HFFc6 (cell line): ENCODE measurements at places on chromosomes 5 and 9. TPM values are rescaled to one million over a fixed set of nuclear protein-coding genes. Genes with fewer than 3 reads are reported as not detected.
A peak's percentile ranks its signal among the peaks of the same experiment; 100 is the strongest.

C5orf52 gene
- not detected in 3 replicates for total RNA-seq

MEIKIN gene
- not detected in 3 replicates for total RNA-seq

FOXD4L6 gene
- not detected in 3 replicates for total RNA-seq

SH2D3C gene
- total RNA-seq: not detected in 3 replicates

F2RL2 gene
- total RNA-seq: 57.4 to 108 TPM (median 82.9 TPM) in 3 replicates

ADAMTS16 gene
- total RNA-seq: 0.50 to 0.62 TPM in 2 of 3 replicates, not detected in the other

FRMD3 gene
- total RNA-seq: 4.0 to 11.3 TPM (median 7.4 TPM) in 3 replicates

HOMER1 gene
- total RNA-seq: 2.7 to 4.8 TPM (median 4.4 TPM) in 3 replicates

AHRR gene
- 29.4 to 49.8 TPM (median 44.8 TPM) in 3 replicates for total RNA-seq

TLX3 gene
- not detected in 2 replicates for total RNA-seq

FKBP15 gene
- total RNA-seq: 26.1 and 27.7 TPM in 2 replicates

UBAC1 gene
- 27.9 to 35.3 TPM (median 33.6 TPM) in 3 replicates for total RNA-seq

FBP1 gene
- total RNA-seq: not detected in 3 replicates

S1PR3 gene
- total RNA-seq: 15.6 and 22.3 TPM in 2 replicates

GRCh38 chr5:168312606-168313295 lies 21.3 kb downstream of the WWC1 start:
- DNase-seq: no peak

GRCh38 chr5:88785746-88786565 lies 97.0 kb downstream of the MEF2C start:
- DNase-seq: peak; percentile 98

- no peak for DNase-seq
These were observed 23.8 kb upstream of the ALDH1B1 start for GRCh38 chr9:38368731-38369130.

- no peak for DNase-seq
These were observed 107.9 kb upstream of the FREM1 start for GRCh38 chr9:15018096-15018637.

- no peak for DNase-seq
These were observed 23.9 kb upstream of the SAP30L start for GRCh38 chr5:154421868-154422267.

DNA sequence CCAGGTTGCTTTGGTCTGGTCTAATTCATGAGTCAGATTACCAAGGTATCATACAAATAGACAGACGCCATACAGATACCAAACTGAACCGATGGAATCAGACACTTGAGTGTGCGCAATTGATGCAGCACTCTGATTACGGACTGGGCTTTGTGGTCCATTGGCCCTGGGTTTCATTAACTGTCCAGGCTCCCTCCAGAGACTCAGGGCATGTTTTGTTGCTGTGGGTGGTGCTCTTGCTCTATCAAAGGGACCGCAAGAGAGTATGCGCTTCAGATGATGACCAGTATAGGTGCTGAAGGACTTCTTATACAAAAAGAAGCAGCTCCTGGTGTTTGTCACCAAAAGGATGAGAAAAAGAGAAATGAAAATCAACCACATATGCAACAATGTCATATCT lies 36.9 kb upstream of the ANKRD55 start:
- DNase-seq: no peak

DNA sequence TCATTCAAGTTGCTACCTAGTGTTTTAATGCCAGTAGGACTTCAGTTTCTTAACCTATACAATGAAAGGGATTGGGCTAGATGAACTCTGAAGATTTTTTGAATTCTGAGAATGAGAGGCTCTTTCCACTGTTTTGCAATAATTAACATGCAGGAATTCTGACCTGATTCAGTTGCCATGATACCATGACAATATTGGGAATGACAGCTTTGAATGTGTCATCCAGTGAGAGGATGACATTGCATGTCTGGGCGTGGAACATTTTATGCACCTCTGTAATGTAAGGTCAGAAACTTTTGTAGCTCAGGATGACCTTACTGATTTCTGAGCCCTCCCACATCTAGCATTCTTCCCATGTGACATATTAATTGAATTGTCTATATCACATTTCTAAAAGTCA lies 30.6 kb upstream of the SPINK5 start:
- DNase-seq: no peak

- DNase-seq: no peak
These were observed 6.7 kb downstream of the GAPT start for GRCh38 chr5:58497921-58498320.

DNA sequence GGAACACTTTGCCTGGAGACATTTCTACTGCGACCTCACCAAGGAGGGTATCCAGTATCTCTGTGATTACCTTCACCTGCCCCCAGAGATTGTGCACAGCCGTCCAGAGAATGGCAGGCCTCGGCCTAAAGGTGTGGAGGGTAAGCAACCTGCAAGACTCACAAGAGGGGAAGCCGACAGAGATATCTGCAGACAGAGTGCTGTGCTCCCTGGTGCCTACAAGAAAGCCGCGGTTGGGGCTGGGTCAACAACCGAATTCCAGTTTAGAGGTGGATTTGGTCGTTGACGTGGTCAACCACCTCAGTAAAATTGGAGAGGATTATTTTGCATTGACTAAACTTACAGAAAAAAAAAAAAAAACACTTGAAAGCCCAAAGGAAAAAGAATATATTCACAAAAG lies 107.8 kb upstream of the ISL1 start:
- no peak for DNase-seq

- peak; percentile 66 for DNase-seq
These were observed 21.6 kb downstream of the SH3GLB2 start for GRCh38 chr9:129006328-129007034.

DNA sequence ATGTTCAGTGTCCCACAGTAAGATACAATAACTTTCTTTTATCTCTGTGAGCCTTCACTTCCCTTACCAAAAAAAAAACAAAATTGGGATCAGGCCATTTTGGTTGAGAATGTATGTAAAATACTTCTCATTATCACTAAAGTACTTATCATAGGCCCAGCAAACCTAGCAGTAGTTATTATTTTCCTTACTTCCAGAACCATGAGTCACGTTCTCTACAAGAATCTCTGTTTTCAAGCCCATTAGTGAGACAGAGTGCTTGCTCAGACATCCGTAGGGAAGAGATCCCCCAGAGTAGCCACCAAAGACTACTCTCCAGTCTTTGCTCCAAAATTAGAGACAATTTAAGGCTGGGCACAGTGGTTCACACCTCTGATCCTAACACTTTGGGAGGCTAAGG lies 103.9 kb upstream of the NR5A1 start:
- DNase-seq: peak; percentile 12

DNA sequence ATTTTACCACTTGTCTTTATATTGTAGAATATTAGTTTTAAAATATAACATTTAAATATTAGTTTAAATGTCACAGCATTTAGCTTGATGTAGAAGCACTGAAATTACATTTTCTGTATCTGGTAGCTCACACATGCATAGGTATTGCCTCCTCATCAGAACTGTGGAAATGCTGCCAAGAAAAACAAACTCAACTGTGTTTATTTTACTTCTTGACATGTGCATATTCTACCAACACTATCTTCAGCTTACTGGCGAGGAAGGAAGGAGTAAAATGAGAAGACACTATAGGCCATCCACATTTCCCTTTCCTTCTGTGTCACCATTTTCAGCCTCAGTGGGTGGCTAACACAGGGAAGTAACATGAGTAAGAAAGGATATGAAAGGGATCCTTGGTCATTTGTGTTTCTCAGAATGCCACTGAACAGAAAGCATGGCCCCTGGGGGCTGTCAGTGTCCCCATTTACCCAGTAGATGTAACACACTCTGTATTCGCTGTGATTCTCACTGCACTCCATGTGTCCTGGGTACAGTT lies 81.0 kb upstream of the HTR4 start:
- no peak for DNase-seq

DNA sequence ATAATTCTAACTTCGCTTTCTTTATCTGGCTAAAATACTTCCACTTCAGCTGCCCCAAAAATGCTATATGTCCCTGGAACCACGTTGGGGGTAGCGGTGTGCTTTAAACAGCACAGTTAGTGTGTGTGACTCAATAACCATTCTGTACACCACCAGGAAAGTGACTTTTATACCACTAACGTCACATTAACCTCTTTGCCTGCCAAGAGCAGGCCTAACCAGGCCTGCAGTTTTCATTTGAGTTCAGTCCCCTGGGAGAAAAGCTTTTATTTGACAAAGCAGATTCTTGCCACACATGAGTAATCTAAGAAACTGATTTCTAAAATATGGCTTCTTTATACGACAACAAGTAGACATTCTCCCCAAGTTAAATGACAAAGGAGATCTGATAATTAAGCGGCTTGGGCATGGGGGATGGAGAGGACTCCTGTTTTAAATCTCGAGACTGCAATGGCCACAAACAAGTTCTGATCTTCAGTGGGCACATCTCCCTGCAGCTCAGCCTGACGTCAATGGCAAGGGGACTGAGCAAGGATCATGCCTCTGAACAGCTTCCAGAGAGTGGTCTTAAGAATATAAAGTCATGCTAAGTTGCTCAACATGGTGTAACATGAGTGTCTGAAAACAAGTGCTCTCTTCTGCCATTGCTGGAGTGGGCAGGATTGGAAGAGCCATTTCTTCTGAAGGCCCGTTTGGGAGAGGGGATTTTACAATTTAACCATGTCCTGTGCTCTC lies 91.8 kb downstream of the GLIS3 start:
- no peak for DNase-seq

- no peak for DNase-seq
These were observed 64.2 kb upstream of the CKS2 start for GRCh38 chr9:89246840-89247239.

- DNase-seq: no peak
These were observed 316.8 kb downstream of the BRINP1 start for GRCh38 chr9:119052339-119053030.

GRCh38 chr9:9100070-9100469 lies 1300.5 kb upstream of the DMAC1 start:
- DNase-seq: no peak

GRCh38 chr9:98378206-98378780 lies 122.8 kb upstream of the TBC1D2 start:
- DNase-seq: no peak

DNA sequence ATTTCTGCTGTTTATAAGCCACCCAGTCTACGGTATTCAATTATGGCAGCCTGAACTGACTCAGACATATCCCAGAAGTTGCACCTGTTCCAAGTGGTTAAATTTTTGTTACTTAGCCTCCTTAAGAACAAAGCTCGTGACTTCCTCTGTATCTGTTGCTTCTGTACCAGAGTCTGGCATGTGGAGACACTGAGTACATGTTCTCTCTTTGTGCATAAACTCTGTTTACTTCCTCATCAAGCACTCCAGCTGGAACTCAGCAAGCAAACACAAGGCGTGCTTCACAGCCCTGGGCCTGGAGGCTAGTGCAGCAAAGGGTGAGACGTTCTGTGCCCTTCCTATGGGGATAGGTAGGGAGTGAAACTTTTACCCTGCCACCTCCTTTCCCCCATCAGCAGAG lies 19.0 kb downstream of the C9orf152 start:
- DNase-seq: no peak

DNA sequence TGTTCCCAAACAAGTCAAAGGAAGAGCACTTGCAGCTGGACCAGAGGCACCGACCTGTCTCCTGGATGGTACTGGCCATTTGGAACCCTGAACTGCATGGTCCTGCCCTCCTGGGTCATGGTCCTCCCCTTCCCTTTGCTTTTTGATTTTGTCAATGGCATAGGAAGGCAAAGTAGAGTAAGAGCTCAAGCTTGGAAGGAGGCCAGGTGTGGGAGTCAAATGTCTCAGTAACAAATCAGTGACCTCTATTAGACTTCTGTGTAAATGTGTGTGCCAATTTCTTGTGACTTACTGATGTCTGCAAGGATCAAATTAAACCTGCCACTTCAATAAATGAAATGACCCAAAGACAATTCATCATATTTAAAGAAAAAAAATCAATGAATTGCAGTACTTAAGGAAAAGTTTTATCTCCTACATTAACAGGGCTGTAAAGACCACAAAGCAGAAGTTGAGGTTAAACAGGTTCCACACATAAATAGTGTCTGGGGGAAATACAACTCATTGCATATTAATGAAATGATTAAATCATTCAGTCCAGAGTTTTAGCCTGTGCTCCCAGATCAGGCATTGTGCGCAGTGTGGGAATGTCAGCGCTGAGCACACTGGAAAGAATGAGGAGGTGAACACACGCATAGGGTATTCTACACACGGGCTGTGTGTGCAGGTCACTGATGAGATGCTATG lies 32.7 kb downstream of the OSMR start:
- DNase-seq: no peak

DNA sequence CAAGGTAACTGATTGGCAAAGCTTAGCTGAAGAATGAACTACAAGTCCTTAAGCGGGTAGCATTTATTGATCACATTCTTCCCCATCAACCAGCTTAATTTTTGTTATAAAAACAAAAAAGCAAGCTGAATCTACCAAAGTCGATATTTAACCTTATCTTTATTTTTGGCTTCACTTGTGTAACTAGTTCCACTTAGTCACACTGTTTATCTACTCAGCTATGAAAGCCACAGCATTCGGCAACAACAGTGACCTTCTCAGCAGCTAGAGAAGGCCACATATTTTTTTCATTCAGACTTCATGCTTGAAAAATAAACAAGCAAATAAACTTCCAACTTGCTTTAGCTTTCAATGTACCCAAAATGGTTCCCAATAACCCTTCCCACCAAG lies 69.4 kb downstream of the KLHL3 start:
- peak; percentile 17 for DNase-seq

- DNase-seq: no peak
These were observed 347.7 kb downstream of the CHSY3 start for GRCh38 chr5:130251931-130252330.

DNA sequence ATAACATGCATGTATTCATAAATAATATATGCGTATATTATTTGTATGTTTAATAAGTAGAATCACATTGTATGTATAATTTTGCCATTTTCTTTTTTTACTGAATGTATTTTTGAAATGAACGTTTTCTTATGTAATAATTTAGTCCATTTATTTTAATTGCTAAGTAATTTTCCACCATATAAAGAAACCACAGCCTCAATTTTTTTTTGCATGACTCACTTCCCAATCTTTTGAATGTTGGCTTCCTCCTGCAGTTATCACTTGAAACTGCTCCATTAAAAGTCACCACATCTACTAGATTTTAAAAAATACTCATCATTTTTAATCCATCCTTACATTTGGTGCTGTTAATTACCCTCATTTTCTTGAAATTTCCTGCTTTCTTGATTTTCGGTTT lies 363.3 kb upstream of the MEF2C start:
- no peak for DNase-seq

GRCh38 chr5:43540746-43541145 lies 16.1 kb downstream of the PAIP1 start:
- no peak for DNase-seq

GRCh38 chr9:111898331-111899096 lies 1.9 kb downstream of the UGCG start:
- DNase-seq: no peak

GRCh38 chr5:96049398-96050272 lies 88.0 kb upstream of the ELL2 start:
- peak; percentile 70 for DNase-seq

GRCh38 chr9:83708515-83709158 lies 879 bp upstream of the UBQLN1 start:
- peak; percentile 41 for DNase-seq

DNA sequence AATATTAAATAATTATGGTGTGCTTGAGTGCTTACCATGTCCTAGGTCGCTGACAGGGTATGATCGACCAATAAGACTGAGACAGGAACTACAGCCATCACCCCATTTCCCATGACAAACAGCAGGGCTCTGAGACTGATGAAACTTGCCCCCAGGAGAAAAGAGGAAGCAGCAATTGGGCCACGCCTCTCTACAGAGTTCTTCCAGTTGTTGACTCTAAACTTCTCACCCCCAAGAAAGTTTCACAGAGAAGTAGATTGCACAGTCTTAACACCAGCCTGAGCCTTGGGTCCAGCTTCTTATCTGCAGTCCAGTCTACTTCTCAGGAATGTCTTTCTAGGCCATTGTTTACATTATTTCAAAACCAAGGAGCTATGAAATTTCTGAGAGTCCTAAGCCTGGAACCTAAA lies 182.2 kb upstream of the ANKRD55 start:
- DNase-seq: peak; percentile 20

GRCh38 chr9:70630971-70631370 lies 216.5 kb upstream of the KLF9 start:
- DNase-seq: no peak
